GM04503 (cell line): ENCODE measurements at places on chromosomes 7 and 10.

- no peak for DNase-seq
Observed at GRCh38 chr7:1354661-1355567, 104.4 kb downstream of the MICALL2 start.

GRCh38 chr10:100327007-100327717 lies 2.9 kb downstream of the PKD2L1 start:
- DNase-seq = no peak

DNA sequence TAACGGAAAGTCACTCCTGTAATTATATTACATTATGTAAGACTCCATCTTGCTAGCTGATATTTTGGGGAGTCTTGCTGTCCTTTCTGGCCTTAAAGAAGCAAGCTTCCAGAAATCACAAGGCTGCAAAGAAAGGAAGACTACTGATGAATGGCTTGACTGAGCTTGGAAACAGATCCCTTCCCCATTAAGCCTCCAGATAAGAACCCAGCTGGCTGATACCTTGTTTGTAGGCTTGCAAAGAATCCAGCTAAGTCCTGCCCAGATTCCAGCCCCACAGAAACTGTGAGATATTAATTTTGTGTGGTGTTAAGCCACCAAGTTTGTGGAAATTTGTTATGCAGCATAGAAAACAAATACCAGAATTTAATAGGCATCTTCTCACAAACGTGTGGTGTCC lies 49.9 kb upstream of the TMEM106B start:
- DNase-seq = no peak

- no peak for DNase-seq
Observed at GRCh38 chr7:108310351-108310750, 145.9 kb downstream of the NRCAM start.

- no peak for DNase-seq
Observed at GRCh38 chr7:52726493-52726892, 308.9 kb upstream of the POM121L12 start.

DNA sequence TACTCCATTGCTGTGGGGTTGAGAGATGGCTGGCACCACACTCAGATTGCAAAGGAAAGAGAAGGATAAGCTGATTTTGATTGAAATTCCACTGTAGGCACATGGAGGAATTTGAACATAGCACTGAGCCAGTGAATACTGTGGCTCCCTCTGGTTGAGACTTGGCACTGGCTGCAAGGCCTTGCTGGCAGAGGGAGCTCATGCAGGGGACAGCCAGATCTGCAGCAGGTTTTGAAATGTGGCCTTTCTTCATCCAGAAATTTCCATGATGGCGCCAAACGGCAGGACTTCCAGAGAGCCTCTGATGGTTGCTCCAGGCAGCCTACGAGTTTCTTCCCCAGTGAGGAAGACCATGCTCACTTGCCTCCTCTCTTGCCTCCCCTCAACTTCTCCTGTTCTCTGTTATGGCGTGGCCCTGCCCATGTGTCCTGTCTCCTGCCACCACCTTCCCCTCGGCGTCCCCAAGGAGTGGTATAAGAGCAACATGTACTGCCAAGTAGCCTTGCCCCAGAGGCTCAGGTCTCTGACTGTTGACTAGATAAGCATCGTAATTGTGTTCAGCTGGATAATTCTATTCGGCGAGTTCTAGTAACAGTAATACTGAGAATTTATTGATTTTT lies 265.6 kb downstream of the CCDC3 start:
- DNase-seq = no peak

DNA sequence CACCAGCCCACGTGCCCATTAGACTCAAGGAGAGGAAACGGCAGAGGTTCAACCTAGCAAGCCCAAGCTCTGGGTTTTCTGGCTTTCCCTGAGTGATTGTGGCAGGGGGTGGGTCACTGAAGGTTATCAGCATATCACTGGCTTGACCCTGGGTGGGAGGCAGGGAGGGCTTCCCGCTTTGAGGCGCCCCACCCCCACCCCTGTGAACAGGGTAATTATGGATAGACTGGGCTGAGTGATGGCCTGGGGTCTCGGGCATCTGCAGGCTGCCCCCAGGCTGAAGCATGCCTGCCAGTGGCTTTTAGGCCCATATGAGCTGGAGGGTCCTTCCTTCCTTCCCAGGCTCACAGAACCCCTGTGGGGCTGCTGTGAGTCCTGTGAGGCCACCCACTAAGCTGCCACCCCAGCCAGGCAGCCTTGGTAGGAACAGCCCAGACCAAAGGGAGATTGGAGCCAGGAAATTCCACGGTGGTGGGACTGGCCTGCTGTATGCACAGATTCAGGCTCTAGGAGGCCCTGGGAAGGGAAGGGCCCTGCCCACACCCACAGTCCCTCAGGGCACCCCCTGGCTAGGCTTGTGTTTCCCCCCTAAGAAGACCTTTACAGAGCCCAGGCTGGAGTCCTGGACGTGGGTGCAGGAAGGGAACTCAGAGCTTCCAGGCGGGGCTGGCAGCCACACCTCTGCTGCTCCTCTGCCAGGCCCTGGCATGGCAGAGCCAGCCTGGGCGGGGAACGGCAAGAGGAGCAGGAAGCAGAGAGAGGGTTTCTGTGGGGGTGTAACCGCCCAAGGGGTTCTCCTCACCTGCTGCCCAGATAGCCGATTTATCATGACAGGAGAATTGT lies 33.1 kb downstream of the GPRIN2 start:
- DNase-seq = no peak

- DNase-seq = no peak
Observed at GRCh38 chr7:75889223-75889825, 10.5 kb downstream of the RHBDD2 start.

DNA sequence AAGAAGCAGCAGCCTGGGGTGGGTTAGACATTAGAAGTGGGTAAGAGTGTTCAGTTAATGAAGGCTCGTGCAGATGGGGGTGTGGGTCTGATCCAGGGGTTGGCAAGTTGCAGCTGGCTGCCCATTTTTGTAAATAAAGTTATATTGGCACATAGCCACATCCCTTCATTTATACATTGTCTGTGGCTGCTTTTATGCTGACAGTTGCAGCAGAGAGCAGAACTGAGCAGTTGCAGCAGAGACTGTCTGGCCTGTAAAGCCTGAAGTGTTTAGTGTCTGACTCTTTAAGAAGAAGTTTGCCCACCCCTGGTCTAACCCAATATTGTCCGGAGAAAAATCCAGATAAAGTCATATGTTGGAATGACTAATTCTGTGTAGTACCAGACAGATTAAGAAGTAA lies 38.1 kb downstream of the GLRX3 start:
- no peak for DNase-seq

GRCh38 chr10:63722537-63722936 lies 201.3 kb downstream of the REEP3 start:
- DNase-seq = peak; percentile 49

DNA sequence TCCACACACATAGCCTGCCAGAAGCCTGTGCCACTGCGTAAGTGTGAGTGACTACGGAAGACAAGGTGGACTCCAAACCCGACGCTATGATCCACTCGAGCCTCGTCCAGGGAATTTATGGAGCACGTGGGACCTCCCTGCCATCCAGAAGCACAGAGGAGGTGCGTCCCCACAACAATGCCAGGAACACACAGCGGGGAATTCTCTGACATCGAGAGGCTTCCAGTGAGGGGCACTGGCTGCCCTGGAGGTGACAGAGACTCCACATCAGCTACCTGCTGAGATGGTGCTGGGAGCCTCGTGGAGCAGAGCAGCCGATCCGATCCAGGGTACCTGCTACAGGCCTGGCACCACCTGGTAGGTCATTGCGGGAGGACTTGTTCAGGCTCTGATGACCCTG lies 72.2 kb upstream of the INSIG1 start:
- DNase-seq = no peak

DNA sequence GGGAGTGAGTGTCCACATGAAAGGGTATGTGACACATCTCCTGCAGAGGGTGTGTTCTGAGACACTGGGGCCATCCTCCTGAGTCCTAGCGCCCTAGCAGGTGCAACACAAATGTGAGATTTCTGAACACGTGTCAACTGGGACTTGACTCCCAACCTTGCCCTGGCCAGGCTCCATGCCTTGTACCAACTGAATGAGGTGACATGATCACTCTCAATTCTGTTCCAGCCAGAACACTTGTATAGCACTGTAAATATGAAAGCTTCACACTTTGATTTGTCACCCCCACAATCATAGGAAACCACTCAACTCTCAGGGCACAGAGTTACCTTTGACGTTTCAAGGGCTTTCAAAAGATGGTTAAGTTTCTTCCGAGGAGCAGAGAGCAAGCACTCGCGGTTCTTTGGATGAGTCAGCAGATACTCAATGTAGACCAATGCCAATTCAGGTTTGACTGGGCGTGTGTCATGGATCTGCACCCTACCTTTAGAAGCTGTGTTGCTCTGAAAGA lies 48.6 kb downstream of the NCAPG2 start:
- no peak for DNase-seq

DNA sequence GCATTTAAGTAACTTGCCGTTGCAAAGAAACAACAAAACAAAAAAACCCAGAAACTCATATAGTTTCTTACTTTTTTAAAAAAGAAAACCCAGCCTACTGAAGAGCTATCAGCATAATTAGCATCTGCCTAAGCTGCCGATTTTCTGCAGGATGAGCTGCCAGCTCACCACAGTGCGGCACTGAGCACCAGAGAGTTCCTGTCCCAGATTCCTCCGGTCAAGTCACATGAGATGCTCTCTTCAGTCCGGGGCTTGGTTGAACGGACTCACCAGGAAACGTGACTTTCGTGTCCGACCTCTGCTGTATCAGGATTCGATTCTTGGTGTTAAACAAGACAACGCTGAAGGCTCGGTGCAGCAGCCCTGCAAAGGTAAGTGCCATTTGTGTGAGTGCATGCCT lies 3.2 kb downstream of the IDI2 start:
- no peak for DNase-seq

GRCh38 chr7:144884896-144885295 lies 49.0 kb upstream of the TPK1 start:
- DNase-seq = no peak

DNA sequence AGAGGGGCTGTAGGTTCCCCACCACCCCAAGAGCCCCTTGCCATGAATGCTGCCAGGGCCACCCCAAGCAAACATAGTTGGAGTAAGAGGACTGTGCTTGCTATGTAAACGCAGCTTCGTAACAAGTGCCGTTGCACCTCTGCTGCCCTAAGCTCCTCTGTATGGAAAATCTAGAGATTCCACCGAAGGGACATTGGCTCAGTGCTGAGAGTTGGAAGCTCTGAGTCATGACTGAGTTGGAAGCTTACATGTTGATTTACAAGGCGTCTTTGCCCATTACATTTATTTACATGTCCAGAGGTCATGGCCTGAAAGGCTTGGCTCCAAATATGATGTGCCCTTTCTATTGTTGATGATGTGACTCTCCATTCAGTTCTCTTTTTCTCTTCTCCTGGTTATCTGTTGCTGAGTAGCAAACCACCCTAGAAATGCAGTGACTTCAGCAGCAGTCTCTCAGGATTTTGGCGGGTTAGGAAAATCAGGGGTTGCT lies 233.1 kb upstream of the TCF7L2 start:
- DNase-seq = peak; percentile 11

DNA sequence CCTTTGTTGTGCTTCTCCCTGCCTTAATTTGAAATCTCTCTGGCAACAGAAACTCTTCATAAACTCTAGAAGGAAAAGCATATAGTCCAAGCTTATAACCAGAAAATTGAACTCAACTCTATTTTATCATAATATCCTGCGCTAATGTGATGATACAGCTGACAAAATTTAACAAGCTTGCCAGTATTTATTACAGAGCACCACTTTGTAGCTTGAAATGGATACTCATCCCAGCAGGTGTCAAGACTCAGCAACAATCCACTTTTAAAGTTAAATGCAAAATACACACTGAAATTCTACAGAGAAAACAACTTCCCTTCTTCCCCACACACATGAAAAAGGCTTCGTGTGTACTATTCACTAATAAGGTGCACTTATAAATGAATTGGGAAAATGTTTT lies 228.9 kb downstream of the AGMO start:
- DNase-seq = no peak

DNA sequence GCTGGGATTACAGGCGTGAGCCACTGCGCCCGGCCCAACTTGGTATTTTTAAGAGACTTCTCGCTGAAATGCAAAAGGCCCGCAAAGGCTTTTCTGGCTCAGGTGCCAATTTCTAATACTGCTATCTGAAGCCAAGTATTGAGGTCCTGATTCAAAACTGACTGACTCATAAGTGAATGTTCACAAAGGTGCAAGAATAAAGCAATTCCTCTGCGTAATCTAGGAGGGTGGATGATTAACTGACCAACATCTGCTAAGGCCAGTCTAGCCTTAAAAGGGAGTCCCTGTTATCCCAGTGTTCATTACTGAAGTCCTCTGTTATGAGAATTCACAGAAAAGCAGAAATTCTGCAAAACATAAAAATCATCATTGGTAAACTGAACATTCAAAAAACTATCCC lies 111.4 kb downstream of the SRPK2 start:
- DNase-seq = no peak
